ENCODE measurements at places on chromosomes 1 and 21.

DNA sequence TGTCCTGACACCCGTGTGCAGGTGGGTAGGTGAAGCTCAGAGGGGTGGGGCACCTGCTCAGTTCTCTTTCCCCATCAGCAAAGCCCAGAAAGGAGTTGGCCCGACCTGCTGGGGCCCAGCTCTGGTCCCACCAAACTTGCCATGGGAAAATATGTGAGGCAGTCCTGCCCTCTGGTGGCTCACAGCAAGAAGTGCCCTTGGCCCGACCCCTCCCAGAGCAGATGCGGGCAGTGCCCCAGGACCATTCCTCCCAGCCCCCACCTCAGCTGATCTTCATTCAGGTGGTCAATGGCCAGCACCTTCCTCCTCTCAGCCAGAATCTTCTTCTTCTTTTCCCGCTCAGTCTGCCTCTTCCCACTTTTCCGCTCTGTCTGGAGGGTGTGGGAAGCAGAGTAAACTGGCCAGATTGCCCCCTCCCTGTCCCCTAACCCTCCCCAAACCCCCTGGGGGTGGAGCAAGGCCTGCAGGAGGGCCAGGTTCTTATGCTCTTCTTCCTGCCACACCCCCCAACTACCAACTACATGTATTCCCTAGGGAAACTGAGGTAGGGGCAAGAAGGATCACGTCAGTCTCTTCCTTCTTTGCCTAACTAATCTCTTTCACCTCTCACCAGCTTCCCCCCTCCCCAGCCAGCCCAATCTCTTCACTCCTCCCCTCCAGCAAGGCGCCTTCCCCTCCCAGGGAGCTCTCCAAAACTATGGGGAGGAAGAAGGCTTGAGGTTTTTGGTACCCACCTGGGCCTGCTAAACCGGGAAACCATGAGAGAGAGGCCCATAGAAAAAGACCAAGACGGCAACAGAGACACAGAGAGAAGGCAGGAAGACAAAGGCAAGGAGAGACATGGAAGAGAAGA lies 15.6 kb downstream of the TNNT2 start:
- peak; percentile 50 for DNase-seq

GRCh38 chr1:159469921-159470533 lies 30.5 kb downstream of the OR10J1 start:
- no peak for DNase-seq

DNA sequence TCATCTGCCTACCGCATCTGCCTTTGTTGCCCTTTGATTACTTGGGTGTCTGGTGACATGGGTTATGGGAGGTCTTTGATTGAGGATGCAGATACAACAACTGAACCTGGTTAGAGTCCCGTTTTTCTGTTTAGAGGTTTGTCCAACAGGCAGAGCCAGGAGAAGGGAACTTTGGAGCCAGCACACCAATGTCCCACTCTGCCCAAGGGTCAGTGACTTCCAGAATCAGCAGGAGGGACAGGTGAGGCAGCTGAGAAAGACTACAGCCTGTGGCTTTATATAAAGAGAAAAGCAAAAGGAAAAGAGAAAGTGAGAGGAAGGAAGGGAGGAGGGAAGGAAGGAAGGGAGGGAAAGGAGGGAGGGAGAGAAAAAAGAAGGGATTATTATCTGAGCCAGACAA lies 101.5 kb upstream of the ZNF644 start:
- DNase-seq: no peak

- DNase-seq: no peak
Observed at GRCh38 chr1:173447224-173447623, 29.9 kb upstream of the PRDX6 start.

DNA sequence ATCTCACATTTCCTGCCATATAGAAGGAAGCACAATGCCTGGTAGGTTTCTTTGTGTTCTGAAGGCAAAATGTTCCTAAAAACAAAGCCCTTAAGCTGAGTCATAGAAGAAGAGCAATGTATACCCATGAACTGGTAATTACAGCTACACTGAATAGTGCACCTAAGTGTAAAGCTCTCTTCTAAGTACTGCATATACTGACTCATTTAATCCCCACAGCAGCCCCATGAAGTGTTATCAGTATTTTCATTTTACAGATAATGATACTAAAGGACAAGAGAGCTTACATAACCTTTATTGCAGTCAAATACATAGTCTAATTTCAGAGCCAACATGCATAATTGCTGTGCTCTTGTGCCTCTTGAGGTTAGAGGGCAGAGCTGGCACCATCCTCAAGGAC lies 239.9 kb downstream of the DPYD start:
- DNase-seq: no peak

- no peak for DNase-seq
Observed at GRCh38 chr1:196376630-196377328, 231.5 kb downstream of the KCNT2 start.

GRCh38 chr1:10709165-10709564 lies 87.3 kb downstream of the CASZ1 start:
- no peak for DNase-seq

GRCh38 chr1:90435351-90435750 lies 281.8 kb downstream of the BARHL2 start:
- DNase-seq: no peak

DNA sequence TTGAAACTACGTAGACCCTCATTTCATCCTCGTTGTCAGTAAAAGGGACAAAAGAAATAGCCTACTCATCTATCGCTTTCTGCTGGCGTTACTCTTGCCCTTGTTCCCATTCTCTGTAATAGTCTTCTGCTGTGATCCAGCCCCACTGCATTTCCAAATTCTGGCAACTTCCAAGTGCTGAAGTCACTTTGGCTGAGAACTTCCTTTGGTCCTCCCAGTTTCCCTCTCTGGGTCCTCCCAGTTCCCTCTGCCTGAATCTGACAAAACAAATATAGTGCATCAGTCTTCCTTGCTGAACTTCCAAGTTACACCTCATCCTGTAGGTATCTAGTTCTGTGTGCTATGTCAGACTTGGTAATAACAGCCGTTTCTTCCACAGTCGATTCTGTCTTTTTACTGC lies 47.0 kb upstream of the PLA2G4A start:
- DNase-seq: no peak

GRCh38 chr1:160567858-160568682 lies 11.2 kb downstream of the CD84 start:
- no peak for DNase-seq

- DNase-seq: no peak
Observed at GRCh38 chr1:169371404-169371803, 3.4 kb downstream of the BLZF1 start.

DNA sequence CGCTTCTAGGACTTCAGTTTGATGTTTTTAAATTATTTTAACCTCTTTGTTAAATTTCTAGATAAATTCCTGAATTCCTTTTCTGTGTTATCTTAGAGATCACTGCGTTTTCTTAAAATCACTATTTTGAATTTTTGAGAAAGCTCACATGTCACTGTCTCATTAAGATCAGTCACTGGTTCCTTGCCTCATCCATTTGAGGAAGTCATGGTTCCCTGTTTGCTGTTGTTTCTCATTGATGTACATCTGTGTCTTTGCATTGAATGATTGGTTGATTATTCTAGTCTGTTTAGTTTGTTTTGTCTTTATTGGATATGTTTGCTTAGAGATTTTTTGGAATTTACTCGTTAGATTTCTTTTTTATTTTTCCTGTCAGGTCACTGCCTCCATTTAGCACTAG lies 50.1 kb downstream of the CRP start:
- DNase-seq: no peak

DNA sequence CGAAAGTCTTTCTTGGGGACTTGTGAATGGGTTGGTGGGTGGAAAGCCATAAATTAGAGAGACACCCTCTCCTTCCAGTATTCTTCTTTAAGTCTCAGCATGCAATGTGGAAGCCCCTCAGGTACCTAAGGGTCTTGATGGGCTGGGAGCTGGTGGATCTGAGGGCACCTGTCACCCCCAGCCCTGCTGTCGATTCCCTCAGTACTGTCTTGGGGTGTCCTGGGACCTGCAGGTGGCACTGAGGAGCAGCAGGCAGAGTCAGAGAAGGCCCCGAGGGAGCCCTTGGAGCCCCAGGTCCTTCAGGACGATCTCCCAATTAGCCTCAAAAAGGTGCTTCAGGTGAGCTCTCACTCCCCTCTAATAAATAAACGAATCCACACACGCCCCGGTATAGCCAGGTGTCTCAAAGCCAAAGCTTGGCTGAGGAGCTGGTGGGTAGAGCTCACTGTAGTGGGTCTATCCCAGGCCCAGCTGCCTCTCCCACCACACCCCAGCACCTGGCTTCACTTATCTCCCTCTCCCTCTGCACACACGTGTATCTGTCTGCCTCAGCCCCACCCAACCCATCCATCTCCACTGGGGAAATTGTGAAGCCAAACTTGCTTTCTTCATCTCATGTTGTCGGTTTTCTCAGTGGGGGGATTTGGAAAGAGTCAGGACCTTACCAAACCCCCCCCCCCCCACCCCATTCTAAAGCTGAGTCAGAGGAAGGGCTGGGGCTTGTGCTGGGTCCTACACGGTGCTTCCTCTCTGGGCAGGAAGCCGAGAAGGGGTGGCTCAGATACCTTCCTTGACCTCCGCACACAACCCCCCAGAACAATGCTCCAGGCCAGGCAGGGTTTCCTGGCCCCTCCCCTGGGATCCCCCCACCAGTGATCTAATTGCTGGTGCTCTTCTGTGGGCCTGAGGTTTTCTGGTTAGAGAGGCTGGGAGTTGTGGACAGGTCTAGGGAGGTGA lies 1.6 kb downstream of the ADAM15 start:
- no peak for DNase-seq

- DNase-seq: no peak
Observed at GRCh38 chr1:200179781-200180160, 152.3 kb downstream of the NR5A2 start.

DNA sequence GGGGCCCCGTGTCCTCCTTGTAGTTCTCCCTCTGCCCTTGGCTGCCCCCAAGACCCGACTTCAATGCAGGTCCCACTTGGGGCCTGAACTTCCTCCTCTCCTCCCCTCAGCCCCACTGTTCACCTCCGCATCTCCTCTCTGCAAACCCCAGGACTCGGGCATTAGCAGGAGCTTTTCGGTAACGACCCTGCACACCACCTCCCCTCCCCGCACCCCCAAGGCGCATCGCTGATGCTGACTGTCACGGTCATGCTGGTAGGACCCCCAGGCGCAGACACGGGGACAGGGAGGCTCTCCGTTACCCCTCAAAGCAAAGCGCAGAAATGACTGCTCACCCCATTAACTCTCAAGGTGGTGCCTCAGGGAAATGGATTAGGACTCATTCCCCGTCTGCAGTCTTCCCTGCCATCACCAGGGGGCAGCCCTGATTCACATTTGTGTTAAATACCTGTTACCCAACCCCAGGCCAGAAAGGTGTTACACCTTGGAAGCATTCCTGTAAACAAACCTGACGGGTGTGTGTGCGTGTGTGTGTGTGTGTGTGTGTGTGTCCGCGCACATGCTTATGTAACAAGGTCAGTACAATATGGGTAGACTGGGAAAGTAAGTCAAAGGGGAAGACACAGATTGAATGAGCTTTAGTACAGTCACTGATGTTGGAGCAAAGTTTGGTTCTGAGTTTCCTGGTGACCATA lies 6.4 kb upstream of the GUCA2B start:
- DNase-seq: peak; percentile 83

GRCh38 chr1:12376236-12377045 lies 146.6 kb downstream of the VPS13D start:
- no peak for DNase-seq

- no peak for DNase-seq
Observed at GRCh38 chr1:93722081-93723031, 40.7 kb upstream of the BCAR3 start.

DNA sequence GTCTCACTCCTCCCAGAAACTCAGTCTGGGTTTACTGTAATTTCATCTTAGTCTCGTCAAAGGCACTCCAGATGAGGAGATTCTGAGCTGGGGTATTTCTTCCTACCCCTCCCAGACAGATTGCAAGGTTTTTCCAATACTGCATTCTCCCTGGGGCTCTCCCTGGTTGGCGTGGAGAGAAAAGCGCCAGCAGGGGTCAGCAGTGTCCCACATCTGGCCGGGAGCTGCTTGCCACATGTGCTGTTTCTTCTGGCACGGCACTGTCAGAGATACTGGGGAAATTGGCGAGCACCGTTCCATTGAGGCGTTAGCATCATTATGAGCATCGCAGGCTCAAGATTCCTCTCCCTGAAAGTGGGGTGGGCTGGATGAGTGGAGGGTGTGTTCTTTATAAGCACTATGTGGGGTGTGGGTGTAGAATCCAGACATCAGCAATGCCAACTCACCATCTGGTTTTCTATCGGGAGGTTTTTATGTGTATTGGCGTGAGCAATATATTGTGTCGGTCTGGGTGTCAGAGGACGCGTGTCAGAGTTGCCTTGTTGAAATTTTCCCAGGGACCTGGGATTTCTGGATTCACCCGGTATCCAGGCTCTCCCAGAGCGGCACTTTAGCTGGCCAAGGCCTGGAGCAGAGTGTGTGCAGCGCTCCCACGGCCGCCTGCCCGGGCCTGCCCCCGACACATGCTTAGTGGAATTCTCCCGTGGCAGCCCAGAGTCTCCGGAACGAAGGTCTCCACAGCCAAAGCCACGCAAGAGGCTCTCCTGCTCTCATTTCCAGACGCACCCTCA lies 8.0 kb upstream of the NAV1 start:
- peak; percentile 70 for DNase-seq

DNA sequence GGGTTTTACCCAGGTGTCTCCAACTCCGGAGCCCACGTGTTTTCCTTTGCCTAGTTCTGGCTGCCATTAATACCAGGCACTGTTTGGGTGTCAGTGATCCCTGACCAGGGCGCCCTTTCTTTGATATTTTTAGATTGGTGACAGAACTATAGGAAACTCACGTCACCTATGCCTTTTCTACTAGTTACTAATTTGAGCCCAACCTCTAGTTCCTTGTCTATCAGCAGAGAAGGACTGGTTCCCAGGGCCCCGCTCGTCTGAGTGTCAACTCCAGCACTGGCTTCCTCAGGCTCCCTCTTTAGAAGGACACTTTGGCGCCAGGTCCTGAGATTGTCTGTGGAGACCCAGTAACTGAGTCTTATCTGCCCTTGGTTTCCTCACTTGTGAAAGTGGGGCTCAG lies 9.4 kb downstream of the MFN2 start:
- no peak for DNase-seq

DNA sequence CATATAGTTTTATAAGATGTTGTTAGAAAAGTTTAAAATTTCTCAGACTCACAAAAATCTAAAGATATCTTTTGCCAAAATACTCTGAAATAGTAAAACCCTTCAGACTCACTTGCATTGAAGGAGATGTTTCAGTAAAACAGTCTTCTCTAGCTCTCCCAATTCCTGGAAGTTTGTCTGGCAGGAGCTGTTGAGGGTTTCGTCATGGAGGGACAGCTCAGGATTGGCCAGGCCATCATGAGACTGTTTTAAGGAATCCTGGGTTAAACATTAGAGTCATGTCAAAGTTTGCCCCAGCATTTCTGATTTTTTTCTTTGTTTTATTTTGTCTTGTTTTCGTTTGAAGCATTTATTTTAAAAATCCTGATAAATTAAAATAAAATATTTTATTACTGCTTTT lies 293.8 kb upstream of the PBX1 start:
- no peak for DNase-seq

DNA sequence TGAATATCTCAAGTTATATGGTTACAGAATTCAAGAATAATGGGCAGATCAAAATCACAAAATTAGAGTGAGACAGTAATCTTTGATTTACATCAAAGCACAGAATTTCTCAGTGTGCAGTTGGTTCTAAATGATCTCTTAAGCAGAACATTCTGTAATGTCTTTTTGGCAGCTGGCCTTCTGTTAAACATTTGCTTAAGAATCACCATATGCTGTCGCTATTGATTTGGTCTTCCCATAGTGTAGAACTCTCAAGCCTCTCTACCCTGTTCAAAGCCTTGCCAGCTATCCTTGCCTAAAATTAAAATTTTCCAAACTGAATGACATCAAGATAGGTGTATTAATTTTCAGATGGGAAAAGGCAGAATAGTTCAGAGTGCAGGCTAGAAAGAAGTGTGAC lies 38.9 kb upstream of the ERO1B start:
- no peak for DNase-seq

All from lower lobe of right lung (tissue), 2 donors.